SK-N-SH (cell line): ENCODE measurements at places on chromosomes 2 and 18.

GRCh38 chr2:130338793-130339345 lies 3.8 kb upstream of the IMP4 start:
- no peak for DNase-seq

GRCh38 chr2:152433791-152434190 lies 98.8 kb downstream of the FMNL2 start:
- no peak for DNase-seq

DNA sequence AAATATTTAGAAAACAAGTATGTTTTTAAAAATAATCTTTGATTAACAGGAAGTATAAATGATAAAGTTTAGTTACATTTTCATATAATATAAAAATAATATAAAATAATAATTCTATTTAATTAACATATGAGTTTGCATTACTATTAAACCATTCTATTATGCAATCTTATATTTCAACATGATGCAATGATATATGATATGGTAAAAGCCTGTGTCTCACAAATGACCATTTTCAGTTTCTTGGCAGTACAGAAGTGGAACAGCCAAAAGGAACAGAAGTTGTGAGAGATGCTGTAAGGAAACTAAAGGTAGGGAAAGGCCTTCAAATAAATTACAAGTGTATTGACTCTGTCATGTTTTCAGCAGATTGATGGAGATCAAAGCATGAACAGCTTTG lies 230.8 kb downstream of the GULP1 start:
- no peak for DNase-seq

DNA sequence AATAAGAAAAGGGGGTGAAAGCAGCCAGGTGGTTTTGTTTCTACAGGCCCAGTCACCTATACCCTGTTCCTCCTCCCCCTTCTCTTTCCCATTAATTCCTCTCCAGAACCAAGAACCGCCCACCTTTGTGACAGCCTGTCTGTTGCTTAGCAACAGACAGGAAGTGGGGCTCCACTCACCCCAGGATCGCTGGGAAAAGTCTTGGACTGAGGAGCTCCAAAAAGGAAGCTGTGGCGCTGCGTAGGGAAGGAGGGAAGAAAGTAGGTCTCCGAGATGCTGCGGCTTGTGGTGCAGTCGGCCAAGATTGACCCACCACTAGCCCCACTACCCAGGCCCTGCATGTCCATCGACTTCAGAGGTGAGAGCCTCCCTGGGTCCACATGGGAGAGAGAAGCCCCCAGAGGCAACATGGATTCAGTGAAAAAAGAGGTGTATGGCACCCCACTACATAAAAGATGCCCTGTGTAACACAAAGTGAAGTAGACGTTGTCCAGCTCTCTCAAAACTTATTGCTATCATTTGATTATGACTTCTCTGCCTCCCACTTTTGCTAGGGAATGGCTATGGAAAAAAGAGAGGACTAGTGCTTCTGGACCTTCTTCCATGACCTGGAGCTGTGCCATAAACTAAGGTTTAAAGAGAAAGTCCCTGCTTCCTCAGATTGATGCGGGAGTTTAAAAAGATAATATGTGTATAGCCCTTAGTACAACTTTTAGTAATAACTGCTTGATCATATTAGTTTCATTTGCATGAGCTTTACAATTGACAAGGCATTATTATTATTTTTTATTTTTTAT lies at the start of gene FER1L5:
FER1L5 (plus strand) TSS at position 201 of the 797 bp plus-strand sequence; CDS start at position 274, 73 bp downstream.
- DNase-seq, result peak; percentile 45

DNA sequence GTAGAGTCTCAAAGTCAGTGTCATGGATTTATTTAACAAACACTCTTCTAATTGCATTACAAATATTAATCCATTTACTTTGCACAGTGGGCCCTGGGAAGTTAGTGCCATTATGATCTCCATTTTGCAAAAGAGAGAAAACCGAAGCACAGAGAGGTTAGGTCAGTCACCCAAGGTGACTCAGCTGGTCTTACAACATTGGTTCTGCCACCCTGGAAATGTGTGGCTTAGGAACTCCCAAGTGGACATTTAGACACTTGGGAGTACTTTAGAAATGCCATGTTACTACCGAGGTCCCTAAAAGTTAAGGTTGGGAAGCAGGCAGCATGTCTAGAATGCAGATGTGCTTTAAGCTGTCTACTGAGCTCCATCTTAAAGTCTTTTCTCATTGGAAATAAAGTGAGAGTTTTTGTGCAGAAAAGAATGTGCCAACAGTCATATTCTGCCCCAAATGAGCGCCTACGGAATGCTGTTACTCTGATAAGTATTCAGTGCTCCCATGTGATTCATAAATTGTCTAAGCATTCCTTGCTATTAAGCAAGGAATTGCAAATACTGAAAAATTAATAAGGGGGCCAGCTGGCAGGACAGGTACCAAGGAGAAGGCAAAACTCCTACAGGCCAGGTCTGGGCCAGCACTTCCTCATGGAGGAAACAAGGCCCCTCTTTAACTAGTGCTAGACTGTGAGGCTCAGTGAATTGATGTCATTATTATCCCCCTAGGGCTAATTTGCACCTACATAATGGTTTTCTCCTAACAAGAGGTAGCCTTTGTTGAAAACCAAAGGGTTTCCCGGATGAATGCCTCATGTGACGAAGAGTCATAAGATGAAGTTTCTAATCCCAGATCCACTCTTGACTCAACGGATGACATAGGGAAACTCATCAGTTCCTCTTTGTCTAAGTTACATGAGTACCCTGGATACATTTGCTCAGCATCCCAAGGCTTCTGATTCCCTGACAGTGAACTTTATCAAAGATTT lies 16.3 kb downstream of the NRP2 start:
- DNase-seq, result no peak

GRCh38 chr2:221347471-221347870 lies 224.6 kb downstream of the EPHA4 start:
- DNase-seq, result no peak

GRCh38 chr2:142153601-142154000 lies 22.8 kb upstream of the LRP1B start:
- no peak for DNase-seq

DNA sequence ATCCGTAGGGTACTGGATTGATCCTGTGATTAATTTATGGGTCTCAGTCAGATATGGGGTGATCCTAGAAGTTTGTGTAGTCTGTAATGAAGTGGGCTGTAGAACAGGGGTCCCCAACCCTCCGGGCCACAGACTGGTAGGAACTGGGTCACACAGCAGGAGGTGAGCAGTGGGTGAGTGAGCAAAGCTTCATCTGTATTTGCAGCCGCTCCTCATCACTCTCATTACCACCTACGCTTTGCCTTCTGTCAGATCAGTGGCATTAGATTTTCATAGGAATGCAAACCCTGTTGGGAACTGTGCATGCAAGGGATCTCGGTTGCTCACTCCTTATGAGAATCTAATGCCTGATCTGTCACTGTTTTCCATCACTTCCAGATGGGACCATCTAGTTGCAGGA lies 48.8 kb downstream of the EML4 start:
- DNase-seq, result no peak

- DNase-seq, result peak; percentile 24
Observed at GRCh38 chr2:190216829-190217228, 102.8 kb downstream of the HIBCH start.

GRCh38 chr2:204487447-204488229 lies 57.6 kb upstream of the PARD3B start:
- DNase-seq, result no peak

DNA sequence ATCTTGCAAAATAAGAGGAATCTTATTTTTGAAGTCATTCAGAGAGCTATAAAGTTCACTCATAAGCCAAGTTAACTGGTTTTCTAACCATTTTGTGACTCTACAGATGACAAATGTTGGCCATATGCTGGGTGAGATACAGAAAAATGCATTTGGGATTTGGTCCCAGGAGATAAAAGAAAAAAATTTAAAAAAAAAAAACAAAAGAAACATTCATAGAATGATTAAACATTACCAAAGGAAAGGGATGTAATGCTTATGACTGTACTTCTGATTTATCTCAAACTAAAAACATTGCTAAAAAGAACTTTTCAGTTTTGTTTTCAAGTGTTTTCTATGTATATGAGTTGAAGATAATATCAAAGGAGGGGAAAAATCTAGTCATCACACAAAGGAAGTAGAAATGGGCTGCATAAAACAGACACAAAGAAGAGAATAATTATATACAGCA lies 43.1 kb downstream of the PELI1 start:
- no peak for DNase-seq

GRCh38 chr2:234426616-234427015 lies 70.3 kb downstream of the ARL4C start:
- DNase-seq, result no peak

- DNase-seq, result no peak
Observed at GRCh38 chr2:11742317-11742701, 4.1 kb upstream of the LPIN1 start.

GRCh38 chr2:85397925-85398331 lies 12.2 kb downstream of the CAPG start:
- no peak for DNase-seq

DNA sequence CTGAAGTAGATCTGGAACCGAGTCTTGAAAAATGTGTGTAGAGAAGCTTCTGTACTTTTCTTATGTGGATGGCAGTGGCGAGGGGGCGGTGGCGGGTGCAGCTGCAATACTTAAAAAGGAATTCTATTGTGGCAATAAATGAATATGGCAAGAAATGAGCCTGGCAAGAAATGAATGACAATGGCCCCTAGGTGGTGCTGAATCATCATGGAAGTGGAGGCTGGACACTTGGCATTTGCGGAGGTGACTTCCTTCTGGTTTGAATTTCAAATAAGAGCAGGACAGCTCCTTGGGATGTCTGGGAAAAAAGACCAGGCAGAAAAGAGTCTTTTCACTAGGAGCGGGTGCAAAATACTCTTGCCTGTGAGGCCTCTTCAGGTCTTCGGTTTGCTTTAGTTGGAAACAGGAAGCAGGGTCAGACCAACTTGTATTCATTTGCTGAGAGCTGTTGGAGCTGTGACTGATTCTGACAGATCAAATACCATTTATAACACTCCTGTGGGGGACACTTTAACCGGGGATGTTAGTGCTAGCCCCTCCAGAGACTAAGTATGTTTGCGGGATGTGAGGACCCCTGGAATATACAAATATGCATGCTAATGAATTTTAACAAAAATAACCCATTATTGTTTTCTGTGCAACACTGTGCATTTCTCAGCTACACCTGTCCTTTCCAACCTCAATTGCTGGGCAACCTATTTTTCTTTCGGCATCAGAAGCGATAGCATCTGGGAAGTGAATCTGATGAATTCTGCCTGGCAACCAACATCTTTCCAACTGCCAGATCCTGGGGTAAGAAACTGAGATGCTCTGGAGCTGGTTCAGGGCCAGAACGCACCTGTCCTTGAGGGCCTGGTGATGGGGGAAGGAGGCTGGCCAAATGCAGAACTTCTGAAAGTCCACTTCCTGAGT lies 35.4 kb downstream of the FASTKD2 start:
- DNase-seq, result peak; percentile 52

DNA sequence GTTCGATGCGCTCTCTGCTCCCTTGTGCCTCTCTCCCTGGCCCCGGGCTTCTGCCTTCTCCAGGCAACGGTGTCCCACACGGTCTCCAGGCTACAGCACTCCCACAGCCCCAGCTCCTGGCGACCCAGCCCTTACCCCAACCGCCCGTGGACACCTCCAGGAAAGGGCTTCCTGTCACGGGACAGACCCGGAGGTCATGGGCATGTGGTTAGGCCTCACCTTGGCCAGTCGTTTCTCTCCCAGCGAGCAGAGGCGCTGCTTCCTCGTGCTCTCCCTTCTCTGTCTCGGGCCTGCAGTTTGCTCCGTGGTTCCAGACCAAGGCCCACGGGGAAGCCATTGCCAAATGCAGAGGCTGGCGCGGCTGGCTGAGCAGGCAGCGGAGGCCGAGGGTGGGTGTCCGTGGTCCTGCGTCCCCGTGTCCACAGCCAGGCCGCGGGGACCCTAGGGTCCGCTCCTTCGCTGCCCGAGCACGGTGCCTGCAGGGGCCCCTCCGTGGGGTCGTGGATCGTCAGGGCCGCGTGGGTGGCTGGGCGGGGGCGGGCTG lies 61.0 kb upstream of the IL1RL1 start:
- no peak for DNase-seq

- DNase-seq, result peak; percentile 99
Observed at GRCh38 chr2:45009303-45009927, at the start of gene SIX2. TSS of gene SIX2 (minus strand) at chr2:45009452. CDS start at chr2:45009110, 342 bp downstream.

GRCh38 chr2:12207491-12207890 lies 461.1 kb downstream of the LPIN1 start:
- no peak for DNase-seq

DNA sequence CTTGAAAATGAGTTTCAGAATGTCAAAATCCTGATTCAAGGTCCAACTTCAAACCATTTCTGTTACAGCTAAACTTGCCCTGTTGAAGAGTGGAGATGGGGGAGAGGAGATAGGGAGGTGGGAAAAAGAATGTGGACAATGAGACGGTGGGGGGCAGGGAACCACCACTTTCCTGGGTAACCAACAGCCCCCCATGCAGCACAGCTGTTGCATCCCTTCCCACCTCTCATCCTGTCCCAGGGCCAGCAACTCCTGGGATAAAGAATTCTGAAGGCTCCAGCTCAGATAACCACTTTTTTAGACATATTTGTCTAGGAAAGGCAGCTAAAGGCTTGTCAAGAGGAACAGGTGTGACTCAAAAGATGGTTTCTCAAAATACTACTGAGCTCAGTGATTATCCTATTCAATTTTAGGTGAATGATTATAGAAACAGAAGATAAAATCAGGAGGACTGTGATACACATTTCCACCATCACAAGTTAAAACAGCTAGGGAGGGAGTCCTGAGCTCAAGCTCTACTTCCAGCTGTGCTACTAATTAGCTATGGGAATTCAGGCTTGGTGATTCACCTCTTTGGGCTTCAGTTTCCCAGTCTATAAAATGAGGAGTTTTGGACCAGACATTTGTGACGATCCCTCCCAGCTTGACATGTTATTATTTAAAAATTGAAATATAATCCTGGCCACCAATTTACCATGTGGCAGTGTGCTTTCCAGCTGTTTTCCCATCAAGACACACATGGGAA lies 36.3 kb downstream of the HDHD2 start:
- no peak for DNase-seq

- DNase-seq, result no peak
Observed at GRCh38 chr2:155145758-155146229, 447.3 kb downstream of the KCNJ3 start.
